ENCODE measurements at places on chromosomes 7 and 10. TPM values are rescaled to one million over a fixed set of nuclear protein-coding genes. Genes with fewer than 3 reads are reported as not detected.

The NFE2L3 gene
- 72.5 TPM for total RNA-seq

The MICALL2 gene
- 31.0 TPM for total RNA-seq

The SFXN4 gene
- total RNA-seq: 12.2 TPM

The NRP1 gene
- total RNA-seq: 546 TPM

The CTTNBP2 gene
- 0.78 TPM for total RNA-seq

The ELMO1 gene
- total RNA-seq: under 0.01 TPM

The NPSR1 gene
- total RNA-seq: not detected

The SLC26A3 gene
- total RNA-seq: not detected

The FAM237B gene
- not detected for total RNA-seq

The MOGAT3 gene
- not detected for total RNA-seq
